GM12878 (cell line): ENCODE measurements at places on chromosomes 6 and 20.

DNA sequence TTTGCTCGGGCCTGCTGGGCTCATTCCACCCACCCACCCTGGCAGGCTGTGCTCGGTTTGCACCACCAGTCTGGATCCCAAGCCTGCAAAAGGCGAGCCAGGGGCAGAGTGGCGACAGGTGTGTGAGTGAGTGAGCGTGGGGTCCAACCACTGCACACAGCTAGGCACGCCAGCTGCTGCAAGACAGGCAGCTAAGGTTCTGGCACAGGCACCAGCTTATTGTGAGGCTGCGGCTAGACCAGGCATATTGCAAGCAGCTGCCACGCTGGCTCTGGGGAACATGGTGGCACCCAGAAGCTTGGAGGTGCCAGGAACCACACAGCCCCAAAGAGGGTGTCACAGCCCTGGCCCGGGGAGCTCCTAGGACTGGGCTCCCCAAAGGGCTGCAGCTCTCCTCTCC lies 205.1 kb downstream of the ANKRD60 start:
- DNase-seq: no peak

- DNase-seq: no peak
Observed at GRCh38 chr20:63443606-63444395, 28.7 kb downstream of the KCNQ2 start.

DNA sequence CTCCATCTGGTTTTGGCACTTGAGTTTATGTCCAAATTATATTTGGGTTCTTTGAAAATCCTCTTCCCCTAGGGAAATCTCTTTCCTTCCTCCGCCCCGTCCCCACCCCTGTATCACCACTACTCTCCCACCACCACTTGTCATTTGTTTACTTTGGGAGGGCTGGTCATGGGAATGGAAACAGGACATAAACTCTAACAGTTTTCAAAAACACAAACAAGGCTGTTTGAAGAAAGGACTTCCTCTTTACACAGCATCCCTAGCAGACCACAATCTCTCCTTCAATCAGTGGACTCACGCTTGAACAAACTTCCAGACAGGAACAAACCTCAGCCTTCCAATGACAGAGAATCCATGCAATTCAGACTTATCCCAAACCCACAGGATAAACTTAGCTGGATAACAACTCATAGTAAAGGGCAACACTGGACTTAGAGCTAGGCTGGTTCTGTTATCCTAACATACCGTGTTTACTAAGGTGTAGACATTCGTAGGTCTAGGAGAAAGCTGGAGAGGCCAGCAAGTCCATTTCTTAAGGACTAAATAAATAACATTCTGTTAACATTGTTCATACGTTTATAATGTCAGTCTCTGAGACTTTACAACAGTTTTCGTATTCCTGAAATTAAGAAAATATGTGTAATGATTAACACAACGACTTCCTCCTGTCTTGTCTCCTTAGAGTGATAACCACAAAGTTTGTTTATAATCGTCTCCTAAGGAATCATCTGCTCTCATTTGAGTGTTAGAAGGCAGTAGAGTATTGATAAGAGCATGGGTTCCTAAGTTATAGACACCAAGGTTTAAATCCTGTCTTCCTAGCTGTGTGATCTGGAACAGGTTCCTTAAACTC lies 44.1 kb upstream of the CTAGE9 start:
- no peak for DNase-seq

DNA sequence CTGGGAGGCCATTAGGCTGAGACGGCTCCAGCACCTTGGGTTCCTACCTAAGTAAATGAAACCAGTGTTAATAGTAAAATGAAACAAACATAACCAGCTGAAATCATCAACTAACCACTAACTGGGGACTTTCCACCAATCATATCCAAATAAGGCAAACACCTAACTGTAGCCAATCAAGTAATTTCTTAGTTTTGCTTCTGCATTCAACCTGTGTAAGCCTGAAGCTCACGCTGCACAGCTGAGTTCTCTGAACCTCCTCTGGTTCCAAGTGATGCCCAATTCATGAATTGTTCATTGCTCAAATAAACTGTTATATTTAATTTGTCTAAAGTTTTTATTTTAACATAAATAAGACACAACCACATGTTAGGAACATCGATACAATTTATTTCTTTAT lies 22.5 kb downstream of the KLHL32 start:
- DNase-seq: peak; percentile 48

DNA sequence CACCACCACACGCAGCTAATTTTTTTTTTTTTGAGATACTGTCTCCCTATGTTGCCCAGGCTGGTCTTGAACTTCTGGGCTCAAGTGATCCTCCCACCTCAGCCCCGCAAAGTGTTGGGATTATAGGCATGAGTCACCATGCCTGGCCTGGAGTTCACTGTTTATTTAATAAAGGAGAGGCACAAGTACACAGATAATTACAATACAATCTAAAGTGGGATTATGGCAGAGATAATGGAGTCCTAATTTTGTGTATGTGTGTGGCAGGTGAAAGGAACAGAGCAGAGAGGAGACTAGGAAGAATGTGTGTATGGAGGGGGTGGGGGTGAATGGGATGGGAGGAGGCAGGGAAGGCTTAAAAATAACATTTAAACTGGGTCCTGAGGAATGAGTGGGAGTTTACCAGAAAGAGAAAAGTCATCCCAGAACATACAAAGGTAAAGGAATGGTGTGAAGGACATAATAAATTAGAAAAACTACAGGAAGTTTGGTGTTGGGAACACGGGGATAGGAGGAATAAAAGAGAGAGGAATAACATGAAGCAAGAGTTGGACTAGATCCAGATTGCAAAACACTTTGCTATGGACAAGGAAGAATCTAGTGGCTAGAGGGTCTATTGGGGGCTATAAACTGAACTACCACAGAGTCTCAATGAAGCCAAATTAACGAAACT lies 4.4 kb downstream of the NCOA5 start:
- no peak for DNase-seq

DNA sequence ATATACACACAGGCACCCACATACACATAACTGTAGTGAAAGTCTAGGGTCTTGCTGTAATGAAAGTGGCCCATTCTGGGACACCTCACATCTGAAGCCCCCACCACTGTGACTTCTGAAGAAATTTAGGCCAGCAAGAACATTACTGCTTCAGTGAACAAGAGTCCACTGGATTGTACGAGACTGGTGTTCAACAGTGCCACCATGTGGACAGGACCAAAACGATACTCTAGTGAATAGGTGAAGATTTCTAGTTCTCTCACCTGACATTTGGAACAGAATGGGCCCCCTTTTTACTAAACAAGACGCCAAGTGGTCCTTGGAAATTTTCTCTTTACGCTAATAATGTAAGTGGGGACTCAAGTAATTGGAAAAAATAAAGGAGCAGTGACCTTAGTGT lies 156.9 kb downstream of the MAFB start:
- DNase-seq: no peak

GRCh38 chr6:17096096-17096495 lies 5.8 kb upstream of the STMND1 start:
- no peak for DNase-seq

DNA sequence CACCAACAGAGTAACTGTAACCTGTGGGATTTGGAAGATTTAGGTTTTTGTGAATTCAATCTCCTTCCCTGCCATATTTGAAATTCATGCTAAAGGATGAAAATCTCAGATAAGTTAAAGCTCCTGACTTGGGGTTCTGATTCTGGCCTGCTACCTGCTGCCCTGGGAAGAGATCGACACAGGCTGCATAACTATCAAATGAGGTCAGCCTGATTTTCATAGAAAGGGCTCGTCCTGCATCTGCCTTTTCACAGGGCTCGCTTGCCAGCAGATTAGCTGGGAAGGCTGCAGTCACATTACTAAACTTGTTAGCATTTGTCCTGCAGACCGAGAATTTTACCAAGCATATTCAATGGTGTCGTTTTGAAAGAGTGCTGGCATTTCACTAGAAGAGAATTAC lies 14.6 kb downstream of the GCLC start:
- DNase-seq: no peak

GRCh38 chr20:3973705-3974104 lies 41.7 kb downstream of the RNF24 start:
- DNase-seq: no peak

GRCh38 chr6:139131736-139132280 lies 3.1 kb upstream of the HECA start:
- no peak for DNase-seq

GRCh38 chr6:143301188-143301587 lies 149.3 kb downstream of the ADAT2 start:
- no peak for DNase-seq

DNA sequence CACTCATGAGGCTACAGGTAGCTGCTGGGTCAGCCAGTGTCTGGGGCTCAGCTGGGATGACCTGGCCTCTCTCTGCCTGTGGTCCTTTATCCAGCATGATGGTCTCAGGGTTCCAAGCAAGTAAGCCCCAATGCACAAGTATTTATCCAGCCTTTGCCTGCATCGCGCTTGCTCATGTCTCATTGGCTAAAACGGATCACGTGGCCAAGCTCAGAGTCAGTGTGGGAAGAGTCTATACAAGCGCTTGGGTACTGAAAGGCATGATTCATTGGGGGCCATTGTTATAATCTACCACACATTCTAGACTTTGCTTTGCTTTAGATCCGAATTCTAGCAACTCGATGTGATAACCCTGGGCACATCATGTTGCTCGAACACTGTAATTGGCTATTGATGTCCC lies 48.3 kb downstream of the PPP1R16B start:
- DNase-seq: no peak

- DNase-seq: no peak
Observed at GRCh38 chr20:51768759-51769517, 748 bp upstream of the ATP9A start.

- no peak for DNase-seq
Observed at GRCh38 chr20:8718279-8718678, 350.6 kb upstream of the PLCB4 start.

DNA sequence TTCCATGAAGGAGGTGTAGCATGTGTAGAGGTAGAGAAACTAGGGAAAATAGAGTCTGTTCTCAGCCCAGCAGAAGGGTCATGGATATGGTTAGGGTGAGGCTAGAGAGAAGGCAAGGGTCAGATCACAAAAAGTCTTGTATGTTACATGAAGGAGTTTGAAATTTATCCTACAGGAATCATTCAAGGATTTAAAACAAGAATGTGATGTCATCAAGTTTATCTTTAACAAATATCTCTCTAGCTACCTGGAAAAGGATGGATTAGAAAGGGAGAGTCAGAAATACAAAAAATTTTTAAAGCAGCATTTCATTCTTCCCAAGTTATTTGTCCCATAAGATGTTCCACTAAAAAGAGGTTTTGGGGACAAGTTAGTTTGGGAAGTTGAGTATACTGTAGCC lies 4.4 kb upstream of the CHD6 start:
- no peak for DNase-seq

GRCh38 chr20:57326667-57327455 lies 2.7 kb upstream of the SPO11 start:
- DNase-seq: no peak

GRCh38 chr6:148867862-148868261 lies 121.0 kb downstream of the UST start:
- DNase-seq: no peak

DNA sequence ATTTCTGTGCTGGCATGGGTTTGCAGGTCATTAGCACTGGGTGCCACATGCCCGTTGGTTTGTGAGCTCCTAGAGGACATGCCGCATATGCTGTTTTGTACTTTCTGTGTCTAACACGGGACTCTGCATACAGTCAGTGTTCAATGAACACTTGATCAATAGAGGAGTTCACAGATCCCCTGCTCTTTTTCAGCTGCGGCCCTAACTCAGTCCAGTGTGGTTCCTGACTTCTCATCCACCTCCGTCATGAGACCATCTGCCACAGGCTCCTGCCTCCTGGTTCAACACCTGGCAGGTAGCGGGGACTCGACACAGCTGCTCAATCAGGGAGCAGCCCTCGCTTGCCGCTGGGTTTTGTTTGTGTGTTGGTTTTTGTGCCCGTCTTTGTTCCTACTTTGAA lies 13.8 kb upstream of the BMP7 start:
- DNase-seq: no peak

DNA sequence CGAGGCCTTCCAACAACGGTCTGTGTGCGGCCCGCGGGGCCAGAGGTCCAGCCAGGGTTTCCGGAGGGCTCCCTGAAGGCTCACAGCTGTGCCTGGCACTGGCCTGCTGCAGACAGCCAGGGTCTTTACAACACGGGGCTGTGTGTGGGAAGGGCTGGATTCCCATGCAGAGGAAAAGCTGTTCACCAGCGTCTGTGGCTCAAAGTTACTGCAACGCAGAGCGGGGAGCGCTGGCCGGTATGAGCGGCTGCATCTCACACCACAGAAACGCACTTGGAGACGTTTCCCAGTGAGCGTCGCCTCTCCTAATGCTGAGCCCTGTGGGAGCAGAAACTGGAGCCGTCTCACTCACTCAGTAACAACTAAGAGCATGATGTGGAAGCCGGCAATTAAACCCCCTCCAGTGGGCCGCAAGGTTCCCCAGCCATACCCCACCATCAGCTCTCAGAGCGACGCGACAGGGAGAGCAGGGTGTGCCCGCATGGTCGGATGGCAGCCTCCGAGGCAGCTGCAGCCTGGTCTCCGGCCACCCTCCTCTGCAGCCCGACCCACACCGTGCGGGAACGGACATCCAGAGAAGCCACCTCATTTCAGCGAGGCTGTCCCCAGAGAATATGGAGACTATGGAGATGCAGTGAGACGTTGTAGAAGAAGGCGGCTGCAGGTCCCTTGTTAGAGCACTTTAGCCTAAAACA lies 42.6 kb downstream of the DLL1 start:
- DNase-seq: no peak

DNA sequence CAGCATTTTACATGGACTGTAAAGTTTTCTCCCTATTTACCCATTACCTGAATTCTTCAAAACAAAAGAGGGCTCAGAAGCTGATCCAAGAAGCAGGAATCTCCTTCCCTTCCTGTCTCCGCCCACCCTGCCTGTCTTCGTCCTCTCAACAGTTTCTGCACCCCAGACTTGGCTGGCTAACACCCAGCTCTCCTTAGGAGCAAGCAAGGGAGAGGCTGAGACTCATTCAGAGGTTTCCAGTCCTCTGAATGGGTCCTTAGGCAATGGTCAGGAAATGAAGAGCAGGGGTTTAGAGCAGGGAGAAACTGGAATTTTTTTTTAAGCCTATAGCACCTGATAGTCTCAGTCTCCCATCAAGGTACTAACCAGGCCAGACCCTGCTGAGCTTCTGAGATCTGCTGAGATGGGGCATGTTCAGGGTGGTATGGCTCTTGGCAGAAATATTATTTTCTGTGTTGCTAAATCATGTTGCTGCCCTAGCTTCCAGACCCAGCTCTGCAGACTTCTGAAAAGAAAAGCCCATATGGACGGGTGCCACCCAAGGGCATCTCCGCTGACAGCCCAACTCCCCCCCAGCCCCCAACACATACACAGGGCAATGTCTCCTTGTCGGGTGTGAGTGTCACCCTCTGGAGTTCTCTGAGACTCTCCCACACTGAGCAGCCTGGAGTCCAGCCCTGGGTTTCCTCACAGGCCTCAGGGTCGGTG lies 74.6 kb upstream of the CD93 start:
- no peak for DNase-seq

DNA sequence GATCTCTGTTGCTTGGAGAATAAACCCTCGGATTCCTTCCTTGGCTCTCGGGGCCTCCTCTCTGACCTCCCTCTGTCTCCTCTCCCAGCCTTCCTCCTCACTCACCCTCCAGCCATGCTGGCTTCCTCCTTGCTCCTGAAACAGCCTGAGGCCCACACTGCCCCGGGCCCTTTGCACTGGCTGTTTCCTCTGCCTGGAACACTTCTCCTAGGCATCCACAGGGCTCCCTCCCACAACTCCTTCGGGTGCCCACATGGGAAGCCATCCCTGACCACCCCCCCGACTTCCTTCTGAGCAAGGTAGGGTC lies 87.7 kb downstream of the CEBPB start:
- DNase-seq: no peak

GRCh38 chr6:90425161-90425641 lies 128.6 kb upstream of the BACH2 start:
- DNase-seq: peak; percentile 48
